ENCODE measurements at places on chromosomes 1 and 21. TPM values are rescaled to one million over a fixed set of nuclear protein-coding genes. Genes with fewer than 3 reads are reported as not detected.

- DNase-seq, result no peak
Observed at GRCh38 chr1:32438136-32438535, 26.7 kb upstream of the ZBTB8B start.

- DNase-seq, result no peak
Observed at GRCh38 chr1:26537951-26538352, 8.4 kb downstream of the RPS6KA1 start.

DNA sequence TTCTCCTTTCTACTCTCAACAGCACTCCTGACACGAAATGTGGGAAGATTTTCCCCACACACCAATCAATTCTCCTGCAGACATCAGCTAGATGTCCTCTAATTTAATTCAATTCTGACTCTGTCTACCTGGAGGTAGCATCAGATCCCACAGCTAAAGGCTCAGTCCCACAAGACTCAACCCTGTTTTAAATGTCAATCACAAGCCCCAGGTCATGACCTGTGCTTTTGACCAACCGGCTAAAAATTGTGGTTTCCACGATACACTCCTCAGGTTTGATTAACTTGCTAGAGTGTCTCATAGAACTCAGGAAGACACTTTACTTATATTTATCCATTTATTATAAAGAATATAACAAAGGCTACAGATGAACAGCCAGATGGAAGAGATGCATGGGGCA, 27.4 kb downstream of the IL23R start:
- DNase-seq, result no peak

MSH4 gene
- polyA plus RNA-seq, result not detected

Data from SK-N-SH (cell line).